ENCODE measurements at places on chromosomes 7 and 10.

GRCh38 chr10:71777213-71777985, 4.1 kb upstream of the VSIR start:
- no peak for DNase-seq

DNA sequence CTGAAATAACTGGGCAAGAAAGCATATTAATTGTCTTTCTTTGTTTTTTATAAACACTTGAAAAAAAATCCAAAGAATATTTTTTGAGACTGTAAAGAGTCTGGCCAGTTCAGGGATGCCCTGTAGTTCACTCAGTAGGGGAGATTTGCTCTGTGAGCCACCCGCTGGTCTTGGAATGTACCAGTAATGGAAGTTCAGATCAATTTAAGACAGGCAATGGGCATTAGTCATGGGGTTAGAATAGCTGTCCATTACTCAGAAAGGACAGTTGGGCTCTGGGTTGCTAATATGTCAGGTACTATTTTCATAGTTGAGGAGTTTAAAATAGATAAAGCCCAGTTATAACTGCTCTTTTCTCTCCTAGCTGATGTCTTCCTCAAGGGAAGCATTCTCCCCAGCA, 38.7 kb downstream of the A1CF start:
- no peak for DNase-seq

DNA sequence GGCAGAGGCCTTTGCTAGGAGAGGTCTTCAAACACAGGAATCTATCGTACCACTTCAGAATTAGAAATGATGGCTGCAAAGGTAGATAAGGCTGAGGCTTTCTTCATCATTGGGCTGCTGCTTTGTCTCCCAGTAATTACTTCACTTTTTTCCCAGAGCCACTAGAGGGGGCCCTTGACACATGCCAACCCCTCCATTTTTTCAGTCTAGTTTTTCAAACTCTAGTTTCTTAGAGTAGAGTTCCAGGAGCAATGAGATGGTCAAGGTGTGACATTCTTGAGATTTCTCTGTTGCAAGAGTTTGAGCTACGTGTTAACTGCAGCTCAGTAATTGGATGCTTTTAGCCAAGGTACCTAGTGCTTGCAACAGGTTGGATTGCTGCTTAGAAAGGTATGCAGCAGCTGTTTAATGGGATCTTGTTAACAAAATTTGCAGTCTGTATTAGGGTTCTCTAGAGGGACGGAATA, 33.8 kb upstream of the RBM20 start:
- DNase-seq, result peak; percentile 38

- DNase-seq, result no peak
Measured at GRCh38 chr10:60578217-60578616, 188.5 kb upstream of the ANK3 start.

DNA sequence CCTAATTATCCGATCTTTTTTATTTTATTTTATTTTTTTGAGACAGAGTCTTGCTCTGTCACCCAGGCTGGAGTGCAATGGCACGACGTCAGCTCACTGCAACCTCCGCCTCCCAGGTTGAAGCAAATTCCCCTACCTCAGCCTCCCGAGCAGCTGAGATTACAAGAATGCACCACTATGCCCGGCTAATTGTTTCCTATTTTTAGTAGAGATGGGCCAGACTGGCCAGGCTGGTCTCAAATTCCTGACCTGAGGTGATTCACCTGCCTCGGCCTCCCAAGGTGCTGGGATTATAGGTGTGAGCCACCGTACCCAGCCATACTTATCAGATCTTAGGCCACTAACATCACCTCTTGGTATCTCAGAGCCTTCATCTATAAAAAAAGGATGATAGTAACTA, 4.9 kb downstream of the SLC25A13 start:
- no peak for DNase-seq

GRCh38 chr10:83127942-83128575, 1011.2 kb upstream of the GHITM start:
- DNase-seq, result no peak

- DNase-seq, result no peak
Measured at GRCh38 chr10:116098411-116099022, 174.5 kb downstream of the GFRA1 start.

GRCh38 chr10:117477961-117478670, 64.4 kb upstream of the EMX2 start:
- no peak for DNase-seq

- no peak for DNase-seq
Measured at GRCh38 chr7:20216406-20217036, 663 bp downstream of the MACC1 start.

DNA sequence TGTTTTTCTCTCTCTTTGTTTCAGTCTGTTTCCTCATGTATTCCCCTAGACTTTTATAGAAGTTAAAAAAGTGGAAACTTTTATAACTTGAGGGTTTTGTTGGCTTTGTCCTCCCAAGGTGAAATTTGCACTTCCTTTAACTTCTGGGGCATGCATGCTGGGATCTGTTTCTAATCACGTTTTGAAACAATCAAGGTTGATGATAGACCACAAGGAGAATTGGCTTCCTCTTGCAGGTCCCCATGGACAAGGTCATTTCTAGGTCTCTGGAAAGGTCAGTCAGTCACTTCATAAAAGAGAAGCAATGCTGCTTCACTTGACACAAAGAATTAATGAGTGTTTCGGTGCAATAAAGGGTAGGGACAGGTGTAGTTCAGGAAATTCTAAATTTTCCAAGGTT, 811.8 kb upstream of the CELF2 start:
- no peak for DNase-seq

DNA sequence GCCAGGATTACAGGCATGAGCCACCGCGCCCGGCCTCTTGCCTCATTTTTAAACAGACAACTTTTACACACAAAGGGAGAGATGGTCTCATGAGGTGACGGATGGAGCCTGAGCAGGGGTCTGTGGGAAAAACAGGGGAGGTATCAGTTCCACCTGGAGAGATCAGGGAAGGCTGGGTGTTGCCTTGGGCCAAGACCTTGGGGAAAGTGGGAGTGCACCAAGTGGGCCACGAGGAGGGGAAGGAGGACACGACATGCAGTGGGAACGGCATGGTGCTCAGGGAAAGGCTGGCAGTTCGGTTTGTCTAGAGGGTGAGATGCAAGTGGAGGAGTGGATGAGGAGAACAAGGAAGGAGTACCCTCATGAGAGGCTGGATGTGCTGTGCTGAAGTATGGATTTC, 8.9 kb upstream of the ZNF777 start:
- DNase-seq, result no peak

DNA sequence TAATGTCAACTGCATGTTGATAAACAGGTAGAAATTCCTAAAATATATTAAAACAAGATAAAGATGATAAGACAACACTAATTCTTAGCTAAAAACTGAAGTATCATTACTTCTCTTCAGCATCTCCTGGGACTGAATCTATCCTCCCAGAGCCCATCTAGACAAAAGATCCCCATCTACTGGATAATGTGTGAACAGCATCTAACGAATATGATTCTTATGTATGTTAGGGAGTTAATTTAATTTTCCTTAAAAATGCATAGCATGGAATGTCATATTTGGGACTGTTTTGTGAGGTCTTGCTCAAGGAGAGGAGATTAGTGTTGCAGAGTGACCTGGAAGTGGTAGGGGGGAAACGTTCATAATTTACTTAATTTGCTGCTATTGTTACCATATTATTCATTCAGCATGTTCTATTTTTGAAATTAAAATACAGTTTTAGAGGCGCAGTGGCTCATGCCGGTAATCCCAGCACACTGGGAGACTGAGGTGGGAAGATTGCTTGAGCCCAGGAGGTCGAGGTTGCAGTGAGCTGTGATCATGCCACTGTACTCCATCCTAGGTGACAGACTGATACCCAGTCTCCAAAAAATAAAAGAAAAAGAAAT, 305.1 kb upstream of the CSTF2T start:
- no peak for DNase-seq

DNA sequence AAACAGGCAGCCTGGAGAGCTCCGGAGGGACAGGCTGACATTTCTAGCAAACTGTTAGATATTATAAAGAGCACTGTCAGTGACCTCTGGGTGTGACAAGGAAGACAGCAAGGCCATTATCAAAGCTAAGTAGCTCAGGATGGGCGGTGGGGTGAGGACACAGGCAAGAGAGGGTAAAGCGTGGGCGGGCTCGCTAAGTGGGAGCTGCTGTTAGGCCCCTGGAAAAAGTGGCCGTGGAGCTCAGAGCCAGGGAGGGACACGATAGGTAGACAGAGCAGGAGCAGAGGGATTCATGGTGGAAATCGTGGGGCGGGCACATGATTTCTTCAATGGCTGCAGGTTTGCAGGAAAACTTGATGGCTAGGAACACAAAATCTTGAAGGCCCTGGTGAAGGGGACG, 51.4 kb upstream of the NPS start:
- DNase-seq, result no peak

DNA sequence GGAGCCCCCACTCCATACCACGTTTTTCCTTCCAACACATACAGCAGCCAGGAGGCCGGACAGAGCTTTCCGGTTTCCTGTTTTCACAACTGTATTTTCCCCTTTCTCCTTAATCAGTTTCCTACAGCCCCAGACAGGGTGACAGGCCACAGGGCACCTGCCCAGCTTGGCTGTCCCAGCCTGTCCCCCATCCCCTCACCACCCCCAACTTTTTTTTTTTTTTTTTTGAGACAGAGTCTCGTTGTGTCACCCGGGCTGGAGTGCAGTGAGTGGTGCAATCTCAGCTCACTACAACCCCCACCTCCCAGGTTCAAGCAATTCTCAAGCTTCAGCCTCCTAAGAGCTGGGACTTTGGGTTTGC, 10.3 kb upstream of the HSPB1 start:
- no peak for DNase-seq

- DNase-seq, result no peak
Measured at GRCh38 chr7:17369691-17370426, 71.4 kb downstream of the AHR start.

DNA sequence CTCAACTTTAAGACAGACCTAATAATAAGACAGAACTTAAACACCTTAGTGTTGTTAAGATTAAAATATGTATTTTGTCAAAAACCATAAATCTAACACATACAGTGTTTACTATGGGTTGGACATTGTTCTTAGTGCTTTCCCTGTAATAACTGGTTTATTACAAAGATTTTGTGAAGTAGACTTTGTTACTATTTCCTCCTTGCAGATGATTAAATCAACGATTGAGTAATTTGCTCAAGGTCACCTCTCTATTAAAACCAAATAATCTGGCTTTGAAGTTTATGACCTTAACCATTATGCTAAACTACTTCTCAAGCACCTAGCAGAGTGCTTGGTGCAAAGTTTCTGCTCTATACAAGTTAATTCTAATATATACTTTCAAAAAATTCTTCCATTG, 102.7 kb upstream of the FAM3C start:
- no peak for DNase-seq

GRCh38 chr7:45233249-45233775, 75.7 kb downstream of the RAMP3 start:
- DNase-seq, result no peak

- no peak for DNase-seq
Measured at GRCh38 chr10:24645784-24646183, 77.9 kb downstream of the ARHGAP21 start.

DNA sequence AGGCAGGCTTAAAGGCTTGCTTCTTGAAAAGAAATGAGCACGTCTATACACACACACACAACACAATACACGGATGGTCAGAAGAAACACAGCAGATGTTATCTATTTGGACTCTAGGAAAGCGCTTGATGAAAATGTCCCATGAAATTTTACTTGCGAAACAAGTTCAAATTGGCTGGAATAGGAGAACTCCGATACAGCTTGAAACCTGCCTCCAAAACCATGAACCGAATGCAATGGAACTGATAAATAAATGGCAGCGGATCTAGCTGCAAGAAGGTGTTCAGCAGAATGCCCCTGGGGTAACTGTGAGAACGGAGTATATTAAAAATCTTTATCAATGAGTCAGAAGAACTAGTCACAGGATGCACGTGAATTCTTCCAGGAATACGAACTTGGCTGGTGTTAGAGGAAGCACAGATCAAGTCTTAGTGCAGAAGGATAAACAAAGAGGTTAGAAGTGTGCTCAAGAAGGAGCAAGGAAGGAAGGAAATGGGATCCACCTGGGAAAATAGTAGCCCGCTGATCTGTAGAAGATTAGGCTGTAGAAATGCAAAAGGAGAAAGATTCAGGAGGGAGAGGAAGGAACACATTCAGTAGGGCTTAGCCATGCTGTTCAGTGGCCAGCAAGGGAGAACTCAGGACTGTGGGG, 142.0 kb upstream of the PRKCQ start:
- no peak for DNase-seq

- no peak for DNase-seq
Measured at GRCh38 chr7:55187701-55188491, 169.1 kb downstream of the EGFR start.

- DNase-seq, result no peak
Measured at GRCh38 chr7:30855936-30856335, 55.7 kb upstream of the AQP1 start.

DNA sequence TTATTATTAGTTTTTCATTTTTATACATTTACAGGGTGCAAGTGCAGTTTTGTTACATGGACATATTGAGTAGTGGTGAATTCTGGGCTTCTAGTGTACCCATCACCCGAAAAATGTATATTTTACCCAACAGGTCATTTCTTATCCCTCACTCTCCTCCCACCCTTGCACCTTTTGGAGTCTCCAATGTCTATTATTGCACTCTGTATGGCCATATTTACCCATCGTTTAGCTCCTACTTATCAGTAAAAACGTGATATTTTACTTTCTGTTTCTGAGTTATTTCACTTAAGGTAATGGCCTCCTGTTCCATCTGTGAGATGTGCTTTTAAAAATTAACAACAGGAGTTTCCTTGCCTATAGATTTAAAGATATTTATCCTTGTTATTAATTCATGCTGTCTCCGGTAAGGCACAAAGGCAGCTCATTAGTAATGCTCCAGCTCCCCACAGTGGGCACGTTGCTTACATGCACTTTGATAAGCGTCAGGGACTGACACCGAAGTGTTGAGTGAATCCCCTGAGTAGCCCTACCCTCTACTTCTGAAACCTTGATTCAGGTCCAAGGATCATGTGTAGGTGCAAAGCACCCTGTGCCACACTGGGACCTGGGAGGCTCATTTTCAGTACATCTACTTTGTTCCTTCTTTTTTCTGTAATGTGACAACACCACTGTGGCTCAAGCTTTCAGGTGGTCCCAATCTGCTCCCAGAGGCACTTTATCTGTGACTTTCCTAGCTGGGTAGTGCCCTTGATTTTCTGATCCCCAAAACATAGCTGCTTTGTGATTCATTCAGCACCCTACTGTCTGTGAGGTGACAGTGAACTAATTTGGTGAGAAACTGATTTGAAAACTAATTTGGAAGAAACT, 27.3 kb downstream of the HYAL4 start:
- peak; percentile 3 for DNase-seq

DNA sequence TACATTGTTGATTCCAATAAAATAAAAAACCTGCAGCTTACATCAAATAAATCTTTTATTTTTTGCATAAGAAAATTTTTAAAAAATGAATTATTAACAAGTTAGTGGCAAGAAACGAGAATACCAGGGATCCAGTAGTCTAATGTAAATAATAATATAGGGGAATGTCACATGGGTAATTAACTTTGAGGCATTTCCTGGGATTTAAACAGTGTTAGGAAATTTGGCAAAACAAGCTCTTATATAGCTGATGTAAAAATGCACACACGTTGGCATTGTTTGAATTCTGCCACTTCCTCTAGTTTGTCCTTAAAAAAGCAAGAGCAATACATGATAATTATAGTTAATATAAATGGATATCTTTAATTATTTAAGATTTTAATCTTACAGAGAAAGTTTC, 768.6 kb downstream of the CNTNAP2 start:
- no peak for DNase-seq

- no peak for DNase-seq
Measured at GRCh38 chr7:99557940-99558305, 519 bp upstream of the ZNF655 start.
